Posterior cingulate gyrus (tissue), 11 donors: ENCODE measurements at places on chromosomes 16 and 17.

DNA sequence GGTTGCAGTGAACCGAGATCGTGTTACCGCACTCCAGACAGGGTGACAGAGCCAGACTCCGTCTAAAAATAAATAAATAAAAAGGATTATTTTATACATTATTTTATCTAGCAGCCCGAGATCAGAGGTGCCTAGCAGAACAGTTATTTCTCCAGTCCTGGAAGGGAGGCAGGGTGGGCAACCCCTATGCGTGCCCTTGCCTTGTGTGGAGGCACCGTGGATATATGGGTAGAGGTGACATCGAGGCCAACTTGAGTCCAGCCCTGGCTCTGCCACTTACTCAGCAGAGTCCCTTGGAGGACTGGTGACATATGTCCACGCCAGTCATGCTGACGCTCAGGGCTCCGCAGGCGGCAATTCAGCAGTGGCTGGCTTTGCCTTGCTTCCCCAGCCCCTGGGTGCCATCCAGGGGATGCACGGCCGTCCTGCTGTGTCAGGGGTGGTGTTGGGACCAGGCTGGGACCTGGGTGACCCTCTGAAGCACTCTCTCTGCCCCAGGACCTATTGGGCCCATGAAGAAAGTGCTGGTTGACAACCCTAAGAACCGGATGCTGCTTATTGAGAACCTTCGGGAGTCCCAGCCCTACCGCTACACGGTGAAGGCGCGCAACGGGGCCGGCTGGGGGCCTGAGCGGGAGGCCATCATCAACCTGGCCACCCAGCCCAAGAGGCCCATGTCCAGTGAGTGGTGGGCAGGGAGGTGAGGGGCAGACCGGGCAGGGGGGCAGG, 13.2 kb downstream of the GALK1 start:
- no peak for DNase-seq

DNA sequence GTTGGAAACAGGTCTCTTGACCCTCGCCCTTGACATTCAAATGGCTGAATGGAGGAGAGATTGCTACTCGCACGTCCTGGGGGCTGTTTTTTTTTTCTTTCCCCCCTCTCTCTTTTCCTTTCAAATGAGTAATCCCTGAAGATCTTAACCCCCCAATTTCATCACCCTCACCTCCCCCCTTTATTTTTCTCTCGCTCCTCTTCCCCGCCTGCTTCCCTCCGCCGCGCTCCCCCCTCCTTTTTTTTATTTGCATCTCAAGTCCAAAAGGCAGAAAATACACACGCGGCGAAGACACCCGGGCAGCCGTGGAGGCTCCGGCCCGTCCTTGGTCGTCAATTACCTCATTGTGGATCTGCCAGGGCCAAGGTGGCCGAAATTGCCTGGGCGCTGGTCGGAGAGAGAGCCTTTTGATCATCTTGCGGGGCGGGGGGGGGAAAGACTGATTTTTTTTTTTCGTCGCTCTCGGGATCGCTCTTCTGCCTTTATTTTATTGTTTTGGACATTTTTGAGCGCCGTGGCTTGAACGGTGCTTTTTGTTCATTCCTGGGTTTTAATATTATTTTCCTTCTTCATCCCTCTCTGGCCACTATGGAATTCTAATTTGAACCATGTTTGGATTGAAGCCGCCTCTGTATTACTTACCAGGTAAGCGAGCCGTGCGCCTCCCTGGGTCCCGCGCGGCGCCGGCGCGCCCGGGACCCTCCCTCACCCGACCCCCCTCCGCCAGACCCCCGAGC, 57.2 kb upstream of the GSE1 start:
- no peak for DNase-seq

DNA sequence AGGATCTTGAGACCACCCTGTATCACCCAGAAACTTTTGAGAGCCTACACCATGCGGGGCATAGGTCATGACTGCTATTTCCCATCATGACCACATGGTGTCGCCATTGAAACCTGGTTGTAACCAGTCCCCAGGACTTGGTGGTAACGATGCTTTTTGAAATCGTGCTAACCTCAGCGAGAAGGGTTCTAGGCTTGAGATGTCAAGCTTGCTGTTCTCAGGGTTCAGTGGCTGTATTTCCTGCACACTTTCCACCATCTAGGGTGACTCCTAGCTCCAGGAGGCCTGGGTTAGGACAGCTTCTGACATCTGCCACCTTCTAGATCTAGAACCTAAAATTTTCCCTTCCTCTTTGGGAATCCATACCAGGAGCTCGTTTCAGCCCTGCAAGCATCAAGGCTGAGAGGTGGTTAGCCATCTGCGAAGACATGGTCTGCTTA, 13.0 kb upstream of the SPNS3 start:
- peak; percentile 69 for DNase-seq

DNA sequence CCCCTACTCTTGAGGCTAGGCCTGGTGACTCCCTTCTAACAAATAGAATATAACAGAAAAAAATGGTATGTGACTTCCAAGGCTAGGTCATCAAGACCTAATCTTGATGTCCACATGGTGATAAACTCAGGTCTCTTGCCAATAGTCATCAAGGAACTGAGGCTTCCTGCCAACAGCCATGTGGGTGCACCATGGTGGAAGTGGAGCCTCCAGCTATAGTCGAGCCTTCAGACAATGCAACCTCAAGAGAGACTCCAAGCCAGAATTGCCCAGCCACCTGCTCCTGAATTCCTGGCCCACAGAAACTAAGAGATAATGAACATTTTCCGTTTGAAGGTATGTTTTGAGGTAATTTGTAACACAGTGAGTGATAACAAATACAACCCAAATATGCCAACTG, 55.9 kb upstream of the SREBF1 start:
- no peak for DNase-seq

- DNase-seq, result no peak
These were observed 271.1 kb upstream of the ASIC2 start for GRCh38 chr17:33564146-33564545.

- no peak for DNase-seq
These were observed 34.7 kb upstream of the HNF1B start for GRCh38 chr17:37779554-37779953.

GRCh38 chr16:12539185-12539929, 264.3 kb downstream of the CPPED1 start:
- DNase-seq, result no peak

GRCh38 chr17:70947636-70948565, 778.6 kb downstream of the KCNJ2 start:
- no peak for DNase-seq

DNA sequence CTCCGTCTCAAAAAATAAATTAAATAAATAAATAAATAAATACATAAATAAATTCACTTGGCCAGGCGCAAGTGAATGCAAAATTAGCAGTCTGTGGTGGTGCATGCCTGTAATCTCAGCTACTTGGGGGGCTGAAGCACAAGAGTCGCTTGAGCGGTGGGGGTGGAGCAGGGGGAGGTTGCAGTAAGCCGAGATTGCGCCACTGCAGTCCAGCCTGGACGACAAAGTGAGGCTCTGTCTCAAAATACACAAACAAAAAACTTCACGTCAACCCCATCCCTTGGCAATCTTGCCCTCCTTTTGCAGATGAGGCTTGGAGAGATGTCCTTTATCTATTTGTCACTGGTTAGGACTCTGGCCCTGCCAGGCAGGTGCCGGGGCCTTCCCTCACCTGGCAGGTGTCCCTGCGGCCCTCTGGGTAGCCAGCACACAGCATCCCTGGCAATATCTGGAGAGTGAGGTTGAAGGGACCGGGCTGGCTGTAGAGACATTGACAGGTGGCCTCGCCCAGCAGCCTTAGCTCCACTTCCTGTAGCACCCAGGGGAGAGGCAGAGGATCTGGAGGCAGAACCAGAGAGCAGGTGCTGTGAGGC, 4.4 kb downstream of the PRSS36 start:
- DNase-seq, result no peak

GRCh38 chr17:42843358-42843934, 934 bp upstream of the AOC2 start:
- no peak for DNase-seq

DNA sequence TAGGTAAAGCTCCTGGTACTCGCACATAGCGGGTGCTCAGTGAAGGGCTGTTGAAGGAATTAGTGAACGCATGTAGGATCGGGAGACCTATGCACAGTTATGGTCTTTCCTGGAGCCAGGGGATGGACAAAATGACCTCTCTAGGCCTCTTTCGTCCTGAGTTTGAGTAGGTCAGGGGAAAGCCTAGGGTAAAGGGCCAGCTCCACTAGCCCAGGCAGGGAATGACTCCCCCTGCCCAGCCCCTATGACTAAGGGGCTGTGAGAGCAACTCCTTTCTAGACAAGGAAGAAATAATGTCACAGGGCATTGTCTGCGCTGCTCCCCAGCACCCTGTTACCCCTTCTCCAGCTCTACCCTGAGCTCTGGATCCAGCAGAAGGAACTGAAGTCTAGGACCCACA, 24.6 kb upstream of the FMNL1 start:
- DNase-seq, result no peak

DNA sequence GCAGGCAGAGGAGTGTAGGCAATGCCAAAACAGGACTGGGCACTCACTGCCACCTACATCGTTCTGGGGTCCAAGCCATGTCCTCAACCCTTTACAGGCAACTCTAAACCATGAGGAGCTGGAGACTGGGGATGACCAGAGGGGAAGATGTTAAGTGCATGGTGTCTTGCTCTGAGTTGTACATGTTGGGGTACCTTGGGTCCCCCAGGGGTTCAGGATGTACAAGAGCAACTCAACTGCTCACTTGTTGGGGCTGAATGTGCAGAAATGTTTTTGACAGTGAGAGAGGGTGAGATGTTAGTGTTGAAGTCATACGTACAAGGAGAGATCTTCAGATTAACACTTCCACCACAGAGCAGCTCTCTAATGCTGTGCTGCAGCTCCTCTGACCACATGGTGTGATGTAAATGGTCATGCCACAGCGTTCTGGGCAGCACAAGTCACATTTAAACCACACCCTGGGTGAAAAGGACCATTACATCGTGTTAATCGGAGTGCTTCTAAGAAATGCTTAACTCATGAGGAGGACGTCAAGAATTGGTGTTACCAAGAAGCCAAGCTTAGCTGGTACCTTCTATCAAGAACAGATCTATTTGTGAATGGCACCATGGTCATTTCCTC, 2.4 kb downstream of the CCL18 start:
- no peak for DNase-seq

- no peak for DNase-seq
These were observed 292.0 kb downstream of the SEC14L1 start for GRCh38 chr17:77432742-77433141.

- DNase-seq, result no peak
These were observed 947 bp downstream of the DDX42 start for GRCh38 chr17:63774969-63775265.

DNA sequence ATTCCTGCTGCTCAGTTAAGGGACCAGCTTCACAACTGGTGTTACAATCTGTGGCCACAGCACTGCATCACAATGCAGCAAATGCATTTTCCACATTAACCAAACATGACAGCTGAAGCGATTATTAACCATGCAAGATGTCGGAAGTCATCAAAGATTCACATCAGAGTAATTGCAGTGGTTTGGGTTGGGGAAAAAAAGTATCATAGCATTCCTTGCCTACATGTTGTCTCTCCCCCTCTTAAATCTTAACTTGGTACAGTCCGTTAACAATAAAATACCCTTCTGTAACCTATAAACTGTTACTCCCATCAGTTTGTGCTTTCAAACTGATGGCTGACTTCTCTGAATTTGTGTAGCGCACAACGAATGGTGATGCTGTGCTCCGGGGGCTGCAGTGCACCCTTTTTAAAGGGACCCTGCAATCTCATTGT, 51.6 kb downstream of the NUP93 start:
- no peak for DNase-seq

GRCh38 chr16:4410335-4411075, 5.9 kb downstream of the CORO7 start:
- DNase-seq, result peak; percentile 76

DNA sequence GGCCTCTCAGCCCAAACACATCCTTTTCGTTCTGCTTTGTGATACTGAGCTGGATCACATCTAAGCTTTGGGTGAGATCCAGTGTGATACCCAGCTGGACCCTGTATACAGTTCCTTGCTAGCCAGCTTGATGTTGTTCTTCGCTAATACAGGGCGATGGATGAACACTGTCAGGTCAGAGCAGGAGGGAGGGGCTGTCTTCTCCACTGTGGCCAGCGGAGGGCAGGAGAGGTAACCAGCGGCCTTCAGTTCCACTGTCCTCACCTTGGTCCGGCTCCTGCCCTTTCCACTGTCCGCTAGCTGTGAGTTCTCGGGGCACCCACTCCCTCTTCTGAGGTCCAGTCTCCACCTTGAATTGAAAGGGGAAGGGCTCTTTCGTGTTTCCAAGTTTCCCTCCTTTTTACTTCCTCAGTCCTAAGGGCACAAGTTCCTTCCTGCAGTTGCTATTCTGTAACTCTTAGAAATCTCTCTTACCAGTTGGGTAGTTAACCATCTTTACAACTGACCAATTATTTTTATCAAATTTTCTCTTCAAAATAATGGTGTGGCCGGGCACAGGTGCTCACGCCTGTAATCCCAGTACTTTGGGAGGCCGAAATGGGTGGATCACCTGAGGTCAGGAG, 3.0 kb upstream of the ZNF213 start:
- no peak for DNase-seq

GRCh38 chr16:66483689-66484452, 56.8 kb downstream of the BEAN1 start:
- peak; percentile 74 for DNase-seq

- DNase-seq, result no peak
These were observed 19.1 kb upstream of the TAC4 start for GRCh38 chr17:49866882-49867413.

- DNase-seq, result peak; percentile 86
These were observed 32.4 kb downstream of the HAPSTR1 start for GRCh38 chr16:9123871-9124270.
